Stimulated activated CD4-positive, alpha-beta T cell treated with anti-CD3 and anti-CD28 coated beads, Interleukin-15, amount 100 ng/mL, for 1 hour (primary cell): ENCODE measurements at places on chromosomes 12 and 14.

DNA sequence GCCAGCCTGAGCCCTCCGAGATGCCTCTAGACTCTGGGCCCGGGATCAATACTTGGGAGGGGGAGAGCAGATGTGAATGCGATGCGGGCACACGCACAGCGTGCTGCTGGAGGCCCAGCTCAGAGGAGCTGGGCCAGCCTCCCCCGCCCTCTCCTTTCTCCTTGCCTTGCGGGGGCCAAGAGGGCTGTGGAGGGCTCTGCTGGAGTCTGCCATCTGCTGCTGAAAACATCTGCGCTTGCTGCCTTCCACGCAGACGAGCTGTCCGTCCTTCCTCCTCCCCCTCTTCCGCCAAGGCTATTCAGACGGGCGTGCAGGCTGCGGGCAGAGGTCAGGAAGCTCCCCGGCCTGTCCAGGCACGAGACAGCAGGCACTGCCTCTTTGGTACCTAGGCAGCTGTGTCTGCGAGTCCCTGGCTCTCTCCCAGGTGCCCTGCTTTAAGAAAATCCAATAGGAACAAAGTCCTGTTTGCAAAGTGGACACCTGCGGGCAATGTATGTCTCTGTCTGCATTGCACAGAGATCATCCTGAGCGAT lies 75.2 kb downstream of the SPRING1 start:
- DNase-seq = no peak

DNA sequence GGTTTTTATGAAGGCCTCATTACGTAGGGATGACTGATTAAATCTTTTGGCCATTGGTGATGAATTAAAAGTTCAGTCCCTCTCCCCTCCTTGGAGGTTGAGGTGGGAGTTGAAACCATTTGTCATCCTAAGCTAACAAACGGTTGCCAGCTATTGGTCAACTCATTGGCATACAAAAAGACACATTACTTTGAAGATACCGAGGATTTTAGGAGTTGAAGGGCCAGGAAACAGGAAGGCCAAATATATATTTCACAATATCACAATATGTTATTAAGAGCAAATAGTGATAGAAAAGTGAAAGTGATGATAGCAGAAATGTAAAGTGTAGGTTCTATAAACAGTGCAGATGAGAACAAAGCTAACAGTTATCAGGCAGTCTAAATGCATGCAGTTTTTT lies 24.4 kb downstream of the RCOR1 start:
- DNase-seq = no peak

GRCh38 chr14:72699852-72700257 lies 194.0 kb downstream of the DPF3 start:
- no peak for DNase-seq

DNA sequence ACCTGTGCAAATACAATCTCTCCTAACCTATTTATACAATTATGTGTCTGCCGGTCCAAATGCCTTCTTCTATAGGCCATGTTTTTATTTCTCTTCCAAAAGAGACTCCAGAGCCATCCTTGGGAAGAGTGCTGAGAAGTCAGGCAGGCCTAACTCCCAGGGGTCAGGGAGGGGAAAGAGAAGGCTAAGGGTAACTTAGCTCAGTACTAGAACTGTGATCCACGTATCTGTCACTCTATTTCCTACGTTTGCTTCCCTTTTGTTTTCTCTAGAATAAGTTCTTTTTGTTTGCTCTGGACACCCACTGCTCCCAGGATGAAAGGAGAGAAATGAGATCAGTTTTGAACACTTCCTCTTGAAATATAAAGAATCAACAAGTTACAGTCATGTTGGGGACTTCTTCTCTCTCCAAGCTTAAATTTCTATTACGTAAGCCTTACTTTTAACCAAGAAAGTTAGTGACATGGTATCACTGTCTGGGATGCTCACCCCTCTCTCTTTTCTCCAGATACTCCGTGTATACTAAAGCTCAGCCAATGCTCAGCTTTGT lies 79.2 kb downstream of the DAD1 start:
- no peak for DNase-seq

GRCh38 chr12:13046964-13047363 lies 2.8 kb downstream of the FAM234B start:
- no peak for DNase-seq

DNA sequence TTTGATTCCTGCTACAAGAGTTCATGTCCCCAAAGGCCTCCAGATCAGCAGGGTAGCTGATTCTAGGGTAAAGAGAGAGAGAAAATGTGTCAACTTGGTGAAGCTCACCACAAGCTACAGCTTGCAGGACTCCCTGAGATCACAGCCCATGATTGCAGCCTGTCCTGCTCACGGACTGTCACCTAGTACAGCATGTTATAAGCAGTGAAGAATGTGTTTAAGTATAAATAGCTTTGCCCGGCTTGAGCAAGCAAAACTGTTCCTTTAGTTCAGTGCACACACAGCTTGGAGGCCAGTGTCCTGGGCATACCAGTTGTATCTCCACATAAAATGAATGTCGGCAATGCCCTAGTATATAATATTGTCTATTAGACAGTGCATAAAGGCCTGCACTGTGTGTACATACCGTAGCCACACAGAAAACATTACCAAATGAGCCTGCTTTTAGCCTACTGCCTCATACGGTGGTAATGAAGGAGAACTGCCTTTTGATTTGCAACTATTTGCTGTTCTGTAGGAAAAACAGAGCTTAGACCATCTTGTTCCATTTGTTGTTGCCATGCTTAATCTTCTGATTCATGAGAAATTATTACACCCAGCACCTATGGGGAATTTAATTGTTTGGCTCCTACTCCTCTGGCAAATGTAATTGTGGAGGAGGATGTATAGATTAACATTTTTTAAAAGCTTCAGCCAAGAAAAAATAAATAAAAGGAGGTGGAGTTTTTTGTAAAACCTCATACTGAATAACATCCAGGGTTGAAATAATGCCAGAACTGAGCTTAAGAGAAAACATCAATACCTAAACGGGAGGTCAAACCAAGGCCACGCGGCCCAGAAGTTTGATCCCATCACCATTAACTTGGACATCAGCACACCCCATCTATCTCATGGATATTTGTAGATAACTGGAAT lies 108.1 kb upstream of the G2E3 start:
- DNase-seq = no peak

DNA sequence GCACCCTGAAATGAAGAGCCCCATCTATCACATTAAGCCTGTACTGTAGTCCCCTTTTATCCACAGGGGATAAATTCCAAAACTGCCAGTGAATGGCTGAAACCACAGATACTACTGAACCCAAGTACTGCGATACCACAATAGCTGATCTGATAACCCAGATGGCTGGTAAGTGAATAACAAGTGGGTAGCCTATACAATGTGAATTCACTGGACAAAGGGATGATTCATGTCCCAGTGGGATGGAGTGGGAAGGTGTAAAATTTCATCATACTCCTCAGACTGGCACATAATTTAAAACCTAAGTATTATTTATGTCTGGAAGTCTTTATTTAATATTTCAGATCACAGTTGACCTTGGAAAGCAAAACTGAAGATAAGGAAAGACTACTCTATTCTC lies 201.3 kb downstream of the GPHN start:
- no peak for DNase-seq

- DNase-seq = no peak
These were observed 219.4 kb downstream of the LRRK2 start for GRCh38 chr12:40444174-40444573.

DNA sequence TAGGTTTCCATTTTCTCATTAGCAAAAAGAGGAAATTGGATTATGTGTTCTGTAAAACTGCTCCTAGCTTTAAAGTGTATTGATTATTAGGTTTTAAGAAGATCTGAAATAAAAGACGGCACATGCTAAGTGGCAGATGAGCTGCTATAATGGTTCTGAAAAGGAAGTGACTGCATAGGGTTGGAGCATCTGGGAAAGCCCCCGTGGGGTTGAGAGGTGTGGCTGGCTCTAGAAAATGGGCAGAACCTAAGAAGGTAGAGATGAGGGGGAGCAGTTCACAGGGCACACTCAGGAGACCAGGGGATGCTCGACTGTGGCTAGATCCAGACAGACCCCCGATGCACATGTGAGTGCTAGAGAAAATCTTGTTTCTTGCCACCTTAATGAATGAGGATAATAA lies 1.9 kb downstream of the IFNG-AS1 start:
- peak; percentile 3 for DNase-seq

DNA sequence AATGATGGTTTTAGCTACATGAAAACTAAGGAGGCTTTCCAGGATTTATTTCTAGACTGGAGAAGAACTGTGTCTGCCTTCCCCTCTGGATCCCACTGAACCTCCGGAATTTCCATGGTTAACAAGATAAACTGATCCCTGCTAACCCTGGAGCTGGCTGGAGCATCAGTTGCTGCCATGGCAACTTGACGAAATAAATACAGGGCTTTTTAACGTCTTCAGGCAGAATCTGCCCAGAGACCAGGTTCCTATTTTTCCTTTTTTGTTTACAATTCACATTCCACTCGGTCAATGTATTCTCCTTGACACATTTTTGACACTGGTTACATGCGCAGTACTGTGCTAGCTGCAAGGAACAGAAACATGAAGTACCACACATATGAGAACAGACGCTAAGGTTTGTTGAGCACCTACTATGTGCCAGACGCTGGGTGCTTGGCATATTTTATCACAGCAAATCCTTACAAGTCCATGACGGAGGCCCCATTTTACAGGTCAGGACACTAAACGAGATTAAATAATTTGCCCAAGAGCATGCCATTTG lies 1.7 kb downstream of the C14orf132 start:
- no peak for DNase-seq

GRCh38 chr14:68951800-68952530 lies 27.1 kb downstream of the ACTN1 start:
- DNase-seq = no peak
